Pancreas (tissue), 10 donors: ENCODE measurements at places on chromosomes 16 and 17. TPM values are rescaled to one million over a fixed set of nuclear protein-coding genes. Genes with fewer than 3 reads are reported as not detected.

Gene IL34
- total RNA-seq = 1.3 TPM

Gene SEC14L5
- 0.72 TPM for total RNA-seq

Gene TBX4
- not detected for total RNA-seq

Gene NOXO1
- total RNA-seq = 0.69 TPM

- DNase-seq = no peak
These were observed 72.2 kb upstream of the CES5A start for GRCh38 chr16:55947366-55947765.

DNA sequence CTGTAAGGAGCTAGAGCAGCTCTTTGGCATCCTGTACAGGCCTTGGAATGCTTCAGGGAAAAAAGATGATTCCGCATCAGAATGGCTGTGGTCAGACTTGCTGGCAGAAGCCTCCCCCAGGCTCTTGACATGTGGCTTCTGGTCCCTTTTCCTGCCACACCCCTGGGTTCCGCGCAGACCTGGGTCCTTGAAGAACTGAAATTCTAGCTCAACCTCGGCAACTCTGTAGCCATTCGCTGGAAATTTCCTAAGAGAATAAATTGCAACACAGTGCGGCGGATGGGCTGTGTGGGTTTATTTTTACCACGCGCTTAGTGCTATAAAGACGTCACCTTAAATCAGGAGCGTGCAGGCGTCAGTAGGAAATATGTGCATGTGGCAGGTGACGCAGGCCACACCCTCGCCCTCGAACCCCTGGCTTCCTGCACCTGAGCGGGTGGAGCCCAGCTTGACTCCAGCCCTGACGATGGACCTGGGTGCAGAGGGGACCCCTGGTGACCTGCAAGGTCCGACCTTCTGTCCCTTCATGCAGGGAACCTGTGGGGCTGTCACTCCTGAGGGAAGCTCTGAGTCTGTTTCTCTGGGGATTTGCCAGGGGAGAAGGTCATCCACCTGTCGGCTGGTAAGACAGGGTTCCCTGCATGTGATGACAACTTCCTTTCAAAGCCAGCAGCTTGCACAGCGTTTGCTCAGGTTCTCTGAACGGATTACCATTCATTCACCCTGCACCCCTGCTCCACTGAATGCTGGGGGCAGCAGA lies 46.3 kb downstream of the METRNL start:
- no peak for DNase-seq

GRCh38 chr16:51875834-51876600 lies 670.9 kb downstream of the TOX3 start:
- no peak for DNase-seq

DNA sequence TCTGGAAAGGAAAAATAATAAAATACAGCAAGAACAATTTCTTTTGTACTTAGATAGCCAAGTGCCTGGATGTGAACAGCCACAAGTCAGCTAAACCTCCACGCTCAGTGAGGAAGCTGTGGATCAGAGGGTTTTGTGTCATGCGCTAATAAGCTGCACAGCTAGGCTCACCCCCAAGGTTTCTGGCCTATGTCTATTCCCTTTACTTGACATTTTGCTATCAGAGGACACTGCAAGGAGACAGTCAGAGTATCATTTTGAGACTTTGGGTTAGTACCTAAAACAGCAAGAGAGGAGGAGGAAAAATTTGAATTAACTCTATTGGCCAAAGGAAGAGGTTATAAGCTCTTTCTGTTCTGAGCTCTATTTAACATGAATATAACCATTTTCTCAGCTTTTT lies 139.3 kb downstream of the KCNJ2 start:
- no peak for DNase-seq
